ENCODE measurements at places on chromosomes 6 and 20.

GRCh38 chr6:99867026-99867425 lies 127.0 kb downstream of the MCHR2 start:
- DNase-seq = no peak

DNA sequence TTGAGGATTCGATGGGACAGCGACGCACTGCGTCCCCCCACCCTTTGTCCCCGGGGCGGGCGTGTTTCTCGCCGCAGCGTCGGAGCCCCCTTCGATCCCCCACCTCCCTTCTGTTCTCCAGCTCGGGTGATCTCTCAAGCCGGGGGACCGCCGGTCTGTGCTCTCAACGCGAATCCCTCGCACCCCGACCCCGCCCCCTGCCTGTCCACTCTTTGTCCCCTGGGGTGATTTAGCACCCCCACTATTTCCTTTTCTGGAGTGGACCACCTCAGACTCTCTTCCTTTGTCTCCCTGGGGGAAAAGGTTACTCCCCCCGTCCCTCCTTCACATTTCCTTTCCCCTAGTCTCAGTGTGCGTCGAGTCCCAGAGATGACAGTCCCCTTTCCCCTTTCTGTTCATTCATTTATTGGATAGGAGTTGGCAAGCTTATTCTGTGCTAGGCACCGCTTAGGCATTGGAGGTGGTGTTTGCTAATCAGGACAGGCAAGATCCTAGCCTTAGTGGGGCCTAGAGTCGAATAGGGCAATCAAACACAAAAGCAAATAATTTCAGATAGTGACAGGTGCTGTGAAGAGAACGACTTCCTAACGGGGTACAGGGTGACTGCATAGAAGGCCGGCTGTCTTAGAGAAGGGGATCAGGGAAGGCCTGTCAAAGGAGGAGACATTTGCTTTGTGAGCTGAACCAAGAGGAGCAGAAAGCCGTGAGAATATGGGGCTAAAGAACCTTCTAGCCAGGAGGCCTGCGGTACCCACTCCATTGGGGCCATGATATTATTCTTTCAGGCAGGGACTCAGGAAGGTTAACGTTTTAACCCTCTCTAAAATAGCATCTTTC lies 741 bp downstream of the PTPN1 start:
- DNase-seq = no peak

- peak; percentile 49 for DNase-seq
Observed at GRCh38 chr6:112249489-112249888, 4.9 kb downstream of the LAMA4 start.

DNA sequence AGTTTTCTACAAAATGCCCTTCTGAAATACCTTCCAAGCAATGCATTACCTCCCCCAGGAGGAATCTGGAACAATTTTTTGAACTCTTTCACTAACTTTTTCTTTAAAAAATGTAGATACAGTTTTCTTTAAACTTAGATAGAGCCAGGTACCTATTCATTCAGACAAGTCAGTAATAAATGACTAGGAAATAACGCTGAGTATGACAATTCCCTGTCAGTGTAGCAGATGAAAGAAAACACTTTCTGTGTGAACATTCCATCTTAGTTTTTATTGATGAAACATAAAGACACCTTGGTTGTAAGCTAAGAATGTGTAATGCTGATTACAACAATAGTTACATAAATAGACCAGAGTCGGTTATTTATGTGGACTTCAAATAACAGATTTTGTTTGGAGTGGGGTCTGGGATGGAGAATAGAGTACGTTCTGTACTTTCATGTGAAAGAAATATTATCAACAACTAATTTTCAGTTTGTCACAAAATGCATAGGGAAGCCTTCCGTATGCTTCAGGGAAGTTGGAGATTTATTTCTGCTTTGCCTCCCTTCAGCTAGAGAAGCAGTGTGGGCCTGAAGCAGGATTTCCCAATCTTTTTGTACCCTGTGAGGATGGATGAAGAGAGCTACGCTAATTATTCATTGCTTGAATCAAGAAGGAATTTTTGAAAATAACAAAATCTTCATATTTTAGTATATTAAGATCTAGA lies 19.2 kb upstream of the QKI start:
- no peak for DNase-seq

GRCh38 chr6:3778701-3779573 lies 27.4 kb upstream of the PXDC1 start:
- no peak for DNase-seq

DNA sequence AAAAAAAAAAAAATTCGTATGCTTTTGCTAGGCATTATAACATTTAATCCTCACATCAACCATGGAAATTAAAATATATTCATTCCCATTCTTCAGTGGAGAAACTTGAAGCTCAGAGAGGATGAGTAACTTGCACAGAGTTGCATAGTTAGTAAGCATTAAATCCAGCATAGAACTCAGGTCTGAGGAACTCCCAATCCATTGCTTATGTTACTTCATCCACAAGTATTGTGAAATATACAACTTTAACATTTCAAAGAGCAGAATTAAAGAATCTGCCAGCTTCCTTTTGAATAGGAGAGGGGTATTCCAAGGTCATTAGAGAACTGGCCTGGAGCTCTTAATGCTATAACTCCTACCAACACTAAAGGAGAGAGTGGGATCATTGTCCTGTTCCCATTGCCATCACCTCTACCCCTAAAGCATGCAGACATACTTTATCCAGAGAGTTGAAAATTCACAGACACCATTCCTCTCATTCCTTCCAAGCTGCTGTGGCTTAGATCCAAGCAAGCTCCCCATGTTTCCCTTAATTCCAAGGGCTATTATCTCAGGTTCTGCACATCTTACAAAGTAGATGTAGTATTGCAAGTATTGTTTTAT lies 91.9 kb downstream of the FLRT3 start:
- peak; percentile 10 for DNase-seq

GRCh38 chr6:159194421-159194820 lies 25.2 kb downstream of the FNDC1 start:
- DNase-seq = no peak

- DNase-seq = no peak
Observed at GRCh38 chr6:69337311-69337710, 459.5 kb downstream of the LMBRD1 start.

All from fibroblast of gingiva (primary cell).